HCT116 (cell line): ENCODE measurements at places on chromosomes 11 and 22.

GRCh38 chr11:128796270-128796669 lies 70.8 kb downstream of the KCNJ1 start:
- DNase-seq = no peak

DNA sequence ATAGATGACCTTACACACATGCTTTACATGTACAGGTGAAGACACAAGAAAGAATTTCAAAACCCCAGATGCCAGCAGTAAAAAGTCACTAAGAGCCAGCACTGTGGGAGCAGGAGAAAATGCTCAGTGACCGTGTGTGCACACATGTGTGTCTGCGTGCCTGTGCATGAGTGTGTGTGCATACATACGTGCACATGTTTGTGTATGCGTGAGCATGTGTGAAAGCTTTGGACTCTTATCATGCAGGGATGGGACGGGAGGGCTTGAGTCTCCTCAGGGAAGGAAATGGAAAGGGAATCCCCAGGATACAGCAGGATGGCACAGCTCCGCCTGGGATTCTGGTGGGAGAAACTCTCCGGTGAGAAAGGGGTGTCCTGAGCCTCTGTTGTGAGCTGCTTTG lies 121.5 kb upstream of the B3GAT1 start:
- no peak for DNase-seq

DNA sequence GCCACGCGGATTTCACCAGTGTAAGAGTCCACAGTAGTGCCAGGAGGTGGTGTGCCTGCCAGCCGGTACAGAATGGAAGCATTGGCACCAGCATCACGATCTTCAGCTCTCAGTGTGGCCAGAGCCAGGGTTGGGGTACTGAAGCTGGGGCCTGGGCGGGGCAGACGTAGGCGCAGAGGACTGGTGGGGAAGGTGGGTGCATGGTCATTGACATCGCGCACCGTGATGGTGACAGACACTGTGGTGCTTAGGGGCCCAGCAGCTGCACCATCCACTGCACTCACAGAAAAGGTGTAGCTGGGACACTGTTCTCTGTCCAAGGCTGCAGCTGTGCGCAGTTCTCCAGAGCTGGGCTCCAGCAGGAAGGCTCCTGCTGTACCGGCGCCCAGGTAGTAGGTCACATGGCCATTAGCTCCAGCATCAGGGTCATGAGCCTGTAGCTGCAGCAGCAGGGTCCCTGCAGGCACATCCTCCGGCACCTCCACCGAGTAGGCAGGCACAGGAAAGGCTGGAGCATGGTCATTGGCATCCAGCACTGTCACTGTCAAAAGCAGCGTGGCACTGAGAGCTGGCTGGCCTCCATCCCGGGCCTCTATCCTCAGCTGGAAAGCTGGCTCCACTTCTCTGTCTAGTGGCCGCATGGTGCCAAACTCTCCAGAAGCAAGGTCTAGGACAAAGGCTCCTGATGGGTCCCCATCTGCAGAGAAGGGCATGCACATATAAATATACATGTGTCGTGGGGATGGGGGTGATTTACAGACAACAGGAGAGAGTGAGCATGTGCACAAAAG lies 7.9 kb upstream of the TPP1 start:
- no peak for DNase-seq

GRCh38 chr22:46754110-46754799 lies 8.2 kb upstream of the TBC1D22A start:
- peak; percentile 90 for DNase-seq

- DNase-seq = no peak
Observed at GRCh38 chr22:37213941-37214730, 1.9 kb upstream of the SSTR3 start.

DNA sequence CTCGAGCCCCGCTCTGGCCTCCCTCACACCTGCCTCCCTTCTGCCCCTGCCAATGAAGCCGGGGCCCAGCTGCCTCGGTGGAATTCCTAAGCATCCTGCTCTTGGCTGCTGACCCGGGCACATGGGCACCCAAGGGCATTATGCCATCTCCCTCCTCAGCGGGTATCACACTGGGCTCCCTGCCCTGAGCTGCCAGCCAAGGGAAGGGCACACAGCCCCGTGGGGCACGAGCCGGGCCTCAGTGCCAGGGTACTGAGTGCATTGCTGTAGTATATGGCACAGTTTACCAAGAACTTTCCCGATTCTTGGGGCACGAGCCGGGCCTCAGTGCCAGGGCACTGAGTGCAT lies 43.8 kb upstream of the JAM3 start:
- DNase-seq = no peak

GRCh38 chr11:12604557-12605153 lies 69.6 kb upstream of the TEAD1 start:
- no peak for DNase-seq

DNA sequence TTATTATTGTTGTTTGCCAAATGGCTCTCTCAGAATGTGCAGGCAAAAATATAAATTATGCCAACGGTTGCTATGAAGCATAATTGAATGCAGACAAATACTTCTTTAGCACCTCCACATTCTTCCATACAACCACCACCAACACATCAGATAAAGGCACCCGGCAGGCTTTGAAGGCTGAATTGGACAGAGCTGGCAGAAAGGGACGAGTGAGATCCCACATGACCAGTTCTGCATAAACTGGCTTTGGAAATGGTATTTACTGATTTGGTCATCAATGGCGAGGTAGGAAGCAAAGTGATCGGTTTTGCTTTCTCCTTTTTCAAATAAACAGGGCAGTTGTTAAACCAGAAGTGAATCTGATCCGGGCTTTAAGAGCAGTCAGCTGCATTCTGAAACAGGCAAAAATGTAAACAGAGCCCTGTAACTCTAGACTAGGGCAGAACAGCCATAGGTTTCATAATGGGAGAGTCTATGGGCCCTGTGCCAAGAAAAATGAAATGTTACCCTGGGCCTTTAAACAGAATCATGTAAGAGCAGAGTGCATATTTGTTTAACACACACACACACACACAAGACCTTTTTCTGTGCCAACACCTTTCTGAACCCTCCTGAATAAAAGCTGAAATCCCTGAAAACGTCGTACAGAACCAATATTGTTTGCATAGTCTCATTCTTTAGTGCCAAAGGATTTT lies 97.7 kb downstream of the MPPED2 start:
- DNase-seq = no peak

DNA sequence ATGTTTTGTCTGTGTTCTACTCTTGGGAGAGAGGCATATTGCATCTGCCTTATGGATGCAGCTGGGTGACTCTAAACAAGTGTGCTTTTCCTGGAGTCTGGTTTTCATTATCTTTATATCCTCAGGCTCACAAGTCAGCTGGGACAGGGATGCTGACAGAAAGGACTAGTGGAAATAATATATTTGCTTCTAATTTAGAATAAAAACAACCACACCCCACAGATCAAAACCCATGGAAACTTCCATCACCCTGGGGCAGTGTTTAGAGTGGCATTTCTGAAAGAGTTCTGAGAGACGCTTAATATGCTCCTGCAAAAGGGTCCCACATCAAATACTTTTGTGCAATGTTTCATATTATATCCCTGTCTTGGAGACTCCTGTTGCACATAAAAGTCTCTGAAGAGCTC lies 20.8 kb downstream of the KCNE3 start:
- no peak for DNase-seq

DNA sequence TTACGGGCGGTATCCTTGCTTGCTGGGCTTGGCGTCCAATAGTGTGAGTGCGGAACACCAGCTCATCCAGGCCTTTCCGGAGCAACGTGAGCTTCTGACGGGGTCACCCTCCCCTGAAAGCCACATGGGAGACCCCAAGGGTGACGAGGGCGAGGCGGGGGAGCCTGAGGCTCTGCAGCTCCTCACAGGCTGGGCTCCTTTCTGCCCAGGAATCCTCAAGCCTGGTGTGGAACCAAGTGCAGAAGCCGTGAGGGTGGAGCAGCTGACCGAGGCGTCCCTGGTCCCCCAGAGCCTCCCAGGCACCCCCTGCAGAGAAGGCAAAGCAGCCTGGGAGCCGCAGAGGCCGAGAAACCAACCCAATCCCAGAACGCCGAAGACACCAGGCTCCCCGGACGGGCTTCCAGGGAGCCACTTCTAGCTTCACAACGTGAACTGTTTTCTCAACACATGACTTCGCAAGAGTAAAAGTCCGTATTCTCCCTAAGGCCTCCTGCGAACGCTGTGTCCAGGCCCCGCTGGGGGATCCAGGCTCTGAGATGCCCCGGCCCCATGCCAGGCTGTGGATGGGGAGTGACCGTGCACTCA lies 530.3 kb downstream of the BRD1 start:
- no peak for DNase-seq

GRCh38 chr11:67345247-67345919 lies 8.0 kb downstream of the POLD4 start:
- no peak for DNase-seq

- no peak for DNase-seq
Observed at GRCh38 chr11:35389112-35389511, 30.2 kb downstream of the SLC1A2 start.

DNA sequence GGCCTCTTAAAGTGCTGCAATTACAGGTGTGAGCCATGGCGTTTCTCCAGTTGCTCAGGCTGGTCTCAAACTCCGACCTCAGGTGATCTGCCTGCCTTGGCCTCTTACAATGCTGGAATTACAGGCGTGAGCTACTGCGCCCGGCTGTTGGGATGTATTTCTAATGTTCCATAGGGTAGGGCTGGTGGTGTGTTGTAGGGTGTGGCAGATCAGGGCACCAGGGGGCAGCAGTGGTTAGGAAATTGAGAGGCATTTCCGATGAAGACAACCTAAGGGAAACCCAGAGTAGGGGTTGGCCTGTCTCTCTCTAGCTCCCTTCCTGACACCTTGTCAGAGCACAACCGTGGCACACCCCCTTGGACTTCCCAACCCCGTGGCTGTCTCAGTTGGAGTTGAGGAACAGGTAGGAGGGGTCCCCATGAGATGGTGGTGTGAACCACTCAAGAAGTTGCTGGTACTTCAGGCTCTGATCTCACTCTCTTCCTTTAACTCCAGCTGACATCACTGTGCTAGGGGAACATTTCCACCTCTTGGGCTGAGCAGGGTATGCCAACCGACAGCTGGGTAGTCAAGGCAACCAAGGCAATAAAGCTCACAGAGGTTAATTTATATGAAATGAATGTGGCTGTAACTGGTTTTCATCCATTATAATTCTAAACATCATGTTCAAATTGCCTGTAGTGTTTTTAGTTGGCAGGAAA lies 33.0 kb downstream of the YWHAH start:
- peak; percentile 81 for DNase-seq

DNA sequence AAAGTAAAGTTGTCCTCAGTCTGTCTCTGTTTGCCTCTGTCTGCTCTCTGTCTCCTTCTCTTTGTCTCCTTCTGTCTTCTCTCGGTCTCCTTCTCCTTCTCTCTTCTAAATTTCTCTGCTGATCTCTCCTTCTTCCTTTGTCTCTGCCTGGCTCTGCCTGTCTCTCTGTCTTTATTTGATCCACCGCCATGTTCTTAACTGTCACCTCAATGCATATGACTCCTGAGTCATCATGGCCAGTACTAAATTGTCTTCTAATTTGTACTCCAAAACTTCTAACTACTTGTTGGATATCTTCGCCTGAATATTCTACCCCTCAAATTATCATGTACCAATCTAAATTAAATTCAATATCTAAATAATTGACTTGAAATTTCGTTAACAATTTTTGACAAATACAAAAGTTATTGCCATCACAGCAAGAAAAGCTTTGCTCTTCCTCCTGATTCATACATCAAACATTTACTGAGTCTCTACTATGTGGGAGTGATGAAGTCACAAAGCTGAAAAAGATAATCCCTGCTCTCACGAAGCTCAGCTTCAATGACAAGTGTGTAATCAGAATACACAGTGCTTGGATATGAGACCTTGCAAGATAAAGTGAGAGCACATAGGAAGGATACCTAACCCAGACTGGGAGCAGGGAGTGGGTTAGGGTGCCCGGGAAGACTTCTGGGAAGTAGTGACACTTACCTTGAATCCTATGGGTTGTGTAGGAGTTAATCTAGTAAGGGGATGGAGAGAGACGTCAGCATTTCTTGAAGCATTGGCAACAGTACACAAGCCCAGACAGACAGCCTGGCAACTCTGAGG lies 193.0 kb downstream of the MAML2 start:
- no peak for DNase-seq

DNA sequence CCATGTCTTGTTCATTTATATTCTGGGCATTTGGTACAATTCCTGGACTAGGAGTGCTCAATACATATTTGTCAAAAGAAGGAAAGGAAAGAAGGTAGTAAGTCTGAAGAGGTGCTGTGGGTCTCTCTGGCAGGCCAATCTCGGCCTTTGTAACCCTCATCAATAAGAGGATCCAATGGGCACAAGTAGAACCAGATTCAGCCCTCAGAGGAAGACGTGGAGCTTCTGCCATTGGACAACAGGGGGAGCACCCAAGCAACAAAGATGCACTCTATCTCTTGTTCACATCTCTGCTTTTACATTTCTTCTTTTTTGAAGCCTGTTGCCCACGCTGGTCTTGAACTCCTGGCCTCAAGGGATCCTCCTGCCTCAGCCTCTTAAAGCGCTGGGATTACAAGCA lies 2.2 kb upstream of the VPS11 start:
- no peak for DNase-seq

GRCh38 chr11:9625162-9625561 lies 38.7 kb upstream of the SWAP70 start:
- DNase-seq = no peak

DNA sequence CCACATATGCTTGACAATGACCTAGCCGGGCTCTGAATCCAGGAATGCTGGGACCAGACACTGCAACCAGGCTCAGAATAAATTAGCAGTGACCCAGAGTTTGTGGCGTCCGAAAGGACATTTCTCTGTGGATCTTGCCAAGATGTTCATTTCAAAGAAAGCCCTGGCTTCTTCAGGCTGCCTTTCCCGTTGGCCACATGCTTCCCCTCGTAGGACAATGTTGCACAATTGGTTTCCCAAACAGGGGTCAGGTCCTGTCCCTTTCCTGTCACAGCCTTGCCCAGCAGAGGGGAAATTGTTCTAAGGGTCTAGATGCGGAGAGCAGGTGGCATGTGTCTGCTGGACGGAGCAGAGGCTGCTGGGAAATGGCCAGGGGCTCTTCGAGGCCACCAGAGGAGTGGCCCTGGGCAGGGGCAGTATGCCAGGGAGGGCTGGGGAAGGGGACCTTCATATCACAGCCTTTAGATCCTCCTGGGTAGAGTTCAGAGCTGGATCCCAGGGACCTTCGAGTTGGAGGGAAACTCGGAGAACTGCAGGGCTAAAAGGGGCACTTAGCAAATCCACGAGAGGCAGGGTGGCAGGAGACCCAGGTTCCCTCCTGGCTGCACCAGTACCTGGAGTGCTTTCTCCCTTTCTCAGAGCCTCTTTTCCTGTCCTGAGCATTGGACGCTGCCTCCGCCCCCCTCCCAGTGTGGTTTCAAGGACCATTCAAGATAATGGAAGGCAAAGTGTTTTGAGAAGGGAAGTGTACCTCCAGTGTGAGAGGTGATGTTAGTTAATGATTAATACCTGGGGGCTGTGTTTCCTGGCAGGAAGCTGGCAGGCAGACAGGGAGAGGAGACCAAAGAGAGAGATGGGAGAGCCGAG lies 42.3 kb downstream of the C11orf96 start:
- DNase-seq = no peak

GRCh38 chr22:23180893-23181720 lies 798 bp downstream of the BCR start:
- DNase-seq = no peak

DNA sequence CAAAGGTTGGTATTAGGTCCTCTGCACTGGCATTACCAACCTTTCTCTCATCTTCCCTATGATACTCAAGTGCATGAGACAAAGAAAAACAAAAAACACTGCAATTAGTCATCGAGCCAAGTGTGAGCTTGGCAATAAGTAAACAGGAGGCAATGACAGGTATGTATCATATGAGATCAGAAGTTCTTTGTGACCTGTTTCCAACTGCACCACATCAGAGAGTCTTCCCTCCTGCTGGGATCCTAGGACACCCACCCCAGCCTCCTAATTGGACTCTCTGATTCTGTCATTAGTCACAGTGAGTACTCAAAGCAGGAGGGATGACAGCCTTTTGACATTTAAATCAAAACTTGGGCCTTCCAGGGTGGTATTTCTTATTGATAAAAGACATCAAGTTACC lies 7.8 kb upstream of the JAML start:
- DNase-seq = peak; percentile 79
